ENCODE measurements at places on chromosomes 1 and 21. TPM values are rescaled to one million over a fixed set of nuclear protein-coding genes. Genes with fewer than 3 reads are reported as not detected.

TMOD4 gene
- total RNA-seq: not detected

MYCL gene
- total RNA-seq: 14.4 TPM

MROH9 gene
- total RNA-seq: not detected

DNA sequence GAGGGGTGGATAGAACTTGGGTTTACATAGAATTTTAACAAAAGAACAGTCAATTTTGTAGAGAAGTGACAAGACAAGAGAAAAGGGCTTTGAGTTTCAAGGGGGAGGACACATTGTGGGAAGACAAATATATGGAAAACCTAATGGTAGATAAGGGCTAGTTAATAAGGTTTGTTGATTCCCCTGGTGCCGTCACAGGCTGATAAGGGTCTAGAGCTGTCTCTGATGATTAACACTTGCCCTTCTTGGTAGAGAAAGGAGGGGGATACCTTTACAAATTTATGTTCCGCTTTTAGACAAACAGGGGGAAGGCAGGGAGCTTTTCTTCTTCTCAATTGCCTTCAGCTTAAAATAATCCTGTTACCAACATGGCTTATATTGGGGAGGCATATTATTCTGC lies 124.3 kb downstream of the ETS2 start:
- no peaks in the 10 kb centered on the region for H3K36me3 ChIP-seq
- no peaks in the 10 kb centered on the region for H3K4me1 ChIP-seq
- no peak for DNase-seq

- peak; percentile 55 for DNase-seq
- H3K4me3 ChIP-seq: peak overlapping the region; percentile 42
- peaks cover 8% of the 10 kb centered on the region for H3K4me1 ChIP-seq
- H3K27me3 ChIP-seq: no peaks in the 10 kb centered on the region
- no peak overlapping the region for H3K27ac ChIP-seq
These were observed 302.6 kb upstream of the RRP15 start for GRCh38 chr1:217982331-217983050.

- H3K4me3 ChIP-seq: no peak overlapping the region
- H3K4me1 ChIP-seq: no peaks in the 10 kb centered on the region
- DNase-seq: no peak
- no peaks in the 10 kb centered on the region for H3K27me3 ChIP-seq
- H3K27ac ChIP-seq: no peak overlapping the region
These were observed 12.9 kb downstream of the SLC44A3 start for GRCh38 chr1:94832931-94833585.

GRCh38 chr1:212759683-212760082 lies 31.9 kb downstream of the NSL1 start:
- H3K27me3 ChIP-seq: no peaks in the 10 kb centered on the region
- H3K4me3 ChIP-seq: no peak overlapping the region
- DNase-seq: no peak
- no peaks in the 10 kb centered on the region for H3K4me1 ChIP-seq
- H3K36me3 ChIP-seq: peaks cover 17% of the 10 kb centered on the region

DNA sequence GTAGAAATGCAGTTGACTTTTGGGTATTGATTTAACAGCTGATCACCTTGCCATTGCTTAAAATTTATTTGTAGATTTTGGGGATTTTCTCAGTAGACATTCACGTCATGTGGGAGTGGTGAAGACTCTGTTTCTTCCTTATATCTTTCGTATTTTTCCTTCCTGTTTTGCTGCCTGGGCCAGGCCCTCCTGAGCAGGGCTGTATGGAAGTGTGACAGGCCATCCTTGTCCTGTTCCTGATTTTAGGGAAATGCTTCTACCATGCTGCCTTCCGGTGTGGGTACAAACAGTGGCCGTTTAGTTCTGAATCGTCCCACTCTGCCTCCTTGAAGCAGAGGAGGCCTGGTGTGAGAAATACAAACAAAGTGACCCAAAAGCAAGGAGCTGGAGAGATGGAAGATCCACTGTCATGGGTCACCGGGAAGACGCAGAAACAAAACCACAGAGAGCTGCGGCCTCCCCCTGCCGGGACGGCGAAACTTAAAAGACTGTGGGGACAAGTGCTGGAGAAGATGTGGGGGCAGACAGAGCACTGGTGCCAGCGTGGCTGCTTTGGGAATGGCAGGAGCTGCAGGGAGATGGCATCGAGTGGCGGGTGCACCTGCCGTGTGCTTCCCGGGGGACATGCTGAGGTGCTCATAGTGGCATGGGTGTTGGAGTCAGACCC lies 7.6 kb downstream of the AGPAT3 start:
- H3K4me3 ChIP-seq: no peak overlapping the region
- H3K27me3 ChIP-seq: no peaks in the 10 kb centered on the region

DNA sequence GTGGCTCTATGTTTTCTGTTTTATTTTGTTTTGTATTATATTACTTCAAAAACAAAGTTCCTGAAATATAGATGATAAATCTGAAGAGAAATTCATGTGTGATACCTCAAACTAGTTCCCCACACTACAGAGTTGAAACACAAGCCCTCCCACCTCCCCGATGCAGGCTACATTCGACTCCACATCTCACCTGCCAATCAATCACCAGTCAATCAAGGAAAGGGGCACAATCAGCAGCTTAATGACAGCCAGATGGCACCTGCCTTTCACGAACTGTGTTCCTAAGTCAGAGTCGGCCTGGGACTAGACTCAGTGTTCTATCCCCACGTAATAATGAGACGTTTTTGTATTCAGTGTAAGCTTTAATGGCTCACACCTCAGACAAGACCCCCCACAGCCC lies 313.4 kb downstream of the SPATA17 start:
- no peak overlapping the region for H3K27ac ChIP-seq
- no peaks in the 10 kb centered on the region for H3K4me1 ChIP-seq
- H3K36me3 ChIP-seq: no peaks in the 10 kb centered on the region

GRCh38 chr1:26887125-26887524 lies 3.0 kb downstream of the GPN2 start:
- H3K27me3 ChIP-seq: no peaks in the 10 kb centered on the region
- peaks cover 7% of the 10 kb centered on the region for H3K4me1 ChIP-seq
- no peak overlapping the region for H3K4me3 ChIP-seq

DNA sequence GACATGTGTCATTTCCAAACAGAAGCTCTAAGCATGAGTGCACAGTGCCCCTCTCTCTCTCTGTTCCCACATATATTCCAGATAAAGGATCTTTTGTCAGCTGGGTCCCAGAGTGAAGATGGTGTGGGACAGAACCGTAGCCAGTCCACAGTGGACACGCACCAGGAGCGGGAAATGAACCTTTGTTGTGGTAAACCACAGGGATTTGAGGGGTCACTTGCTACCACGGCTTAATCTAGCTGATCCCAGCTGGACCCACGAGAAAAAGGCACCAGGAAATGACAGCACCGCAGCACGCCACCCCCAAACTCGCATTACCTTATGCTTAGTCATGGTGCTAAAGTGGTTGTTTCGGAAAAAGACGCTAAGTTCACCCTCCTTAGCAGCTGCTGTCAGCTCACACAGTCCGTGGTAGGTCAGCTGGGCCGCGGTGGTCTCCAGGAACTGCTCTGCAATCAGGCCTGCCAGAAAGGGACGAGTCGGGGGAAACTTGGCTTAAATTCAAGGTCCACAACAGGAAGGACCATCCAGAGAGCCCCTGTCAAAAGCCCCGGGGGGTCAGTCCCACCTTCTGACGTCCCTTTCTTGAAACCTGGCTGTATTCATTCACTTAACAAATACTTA lies 7.5 kb downstream of the MINDY1 start:
- H3K27me3 ChIP-seq: no peaks in the 10 kb centered on the region
- DNase-seq: peak; percentile 79
- H3K27ac ChIP-seq: peak overlapping the region; percentile 51
- no peaks in the 10 kb centered on the region for H3K36me3 ChIP-seq
- H3K4me1 ChIP-seq: peaks cover 14% of the 10 kb centered on the region

DNA sequence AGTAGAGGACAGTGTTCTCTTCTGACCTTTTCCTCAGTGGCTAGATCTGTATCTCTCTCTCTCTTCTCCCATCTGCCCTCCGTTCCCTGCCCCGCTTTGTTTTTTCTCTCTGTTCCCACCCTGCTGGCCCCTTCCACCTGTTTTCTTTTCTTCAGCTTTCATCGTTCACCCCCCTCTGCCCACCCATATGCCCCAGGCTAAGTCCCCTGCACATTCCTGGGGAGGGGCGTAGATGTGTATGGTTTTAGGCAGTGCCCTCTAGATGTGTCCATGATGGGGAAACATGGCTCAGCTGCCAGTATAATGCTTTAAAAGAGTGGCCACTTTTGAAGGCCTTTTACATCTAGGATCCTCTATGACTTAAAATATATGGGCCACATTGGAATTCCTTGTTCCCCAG lies 13.6 kb downstream of the S100A11 start:
- no peaks in the 10 kb centered on the region for H3K36me3 ChIP-seq
- H3K27ac ChIP-seq: peak overlapping the region; percentile 84

DNA sequence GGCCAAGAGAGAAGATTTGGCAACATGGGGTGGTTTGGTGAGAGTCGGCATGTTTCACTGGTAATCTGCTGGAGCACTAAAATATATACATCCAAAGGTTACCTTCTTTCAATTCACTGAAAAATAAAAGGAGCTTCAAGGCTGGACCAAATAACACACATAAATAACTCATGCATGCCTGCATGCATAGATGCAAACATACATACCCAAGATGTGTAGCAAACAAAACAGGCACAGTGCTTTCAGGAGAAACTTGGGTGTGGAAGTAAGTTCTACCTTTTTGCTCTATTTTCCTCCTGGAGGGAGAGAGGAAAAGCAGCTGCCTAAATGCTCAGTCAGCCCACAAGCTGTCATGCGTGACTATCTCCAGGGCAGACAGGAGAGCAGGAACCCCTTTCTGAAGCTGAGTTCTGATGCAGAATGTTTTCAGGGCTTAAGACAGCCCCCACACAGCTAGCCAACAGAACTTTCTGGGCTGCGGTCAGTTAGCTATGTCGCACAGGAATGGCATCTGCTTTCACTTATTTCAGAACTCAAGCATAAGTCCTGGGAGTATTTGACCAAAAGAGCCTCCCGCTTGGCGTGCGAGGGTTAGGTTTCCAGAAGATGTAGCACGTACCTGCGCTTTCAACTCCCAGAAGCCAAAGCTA lies 166.2 kb downstream of the TOMM20 start:
- peak; percentile 88 for DNase-seq
- H3K27me3 ChIP-seq: no peaks in the 10 kb centered on the region
- H3K4me1 ChIP-seq: peaks cover 25% of the 10 kb centered on the region
- peak overlapping the region; percentile 57 for H3K4me3 ChIP-seq
- H3K36me3 ChIP-seq: no peaks in the 10 kb centered on the region
- H3K27ac ChIP-seq: peak overlapping the region; percentile 87

- peaks cover 18% of the 10 kb centered on the region for H3K36me3 ChIP-seq
- no peaks in the 10 kb centered on the region for H3K27me3 ChIP-seq
- DNase-seq: no peak
- no peak overlapping the region for H3K4me3 ChIP-seq
- no peak overlapping the region for H3K27ac ChIP-seq
These were observed 14.7 kb downstream of the TMCO1 start for GRCh38 chr1:165753934-165754333.

DNA sequence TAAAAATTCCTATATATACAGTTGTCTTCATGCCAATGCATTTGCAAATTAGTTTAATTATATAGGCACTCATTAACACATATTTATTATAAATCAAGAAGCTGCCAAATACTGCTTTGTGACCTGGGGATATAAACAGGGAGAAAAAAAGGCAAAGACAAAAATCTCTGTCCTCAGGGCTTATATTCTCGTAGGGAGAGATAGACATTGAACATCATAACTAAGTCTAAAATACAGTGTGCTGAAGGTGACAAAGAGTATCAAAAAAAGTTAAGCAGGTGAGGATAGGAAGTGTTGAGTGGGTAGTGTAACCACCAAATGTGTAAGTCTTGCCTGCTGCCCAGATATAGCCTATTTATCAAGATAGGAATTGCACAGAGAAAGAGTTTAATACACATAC lies 40.7 kb upstream of the LYPLAL1 start:
- H3K4me1 ChIP-seq: no peaks in the 10 kb centered on the region
- no peaks in the 10 kb centered on the region for H3K27me3 ChIP-seq
- no peak for DNase-seq
- H3K4me3 ChIP-seq: no peak overlapping the region

GRCh38 chr1:156056326-156056849 lies 1.8 kb downstream of the LAMTOR2 start:
- no peaks in the 10 kb centered on the region for H3K27me3 ChIP-seq
- no peak overlapping the region for H3K27ac ChIP-seq
- H3K4me3 ChIP-seq: no peak overlapping the region
- DNase-seq: no peak
- H3K4me1 ChIP-seq: peaks cover 5% of the 10 kb centered on the region

- H3K4me3 ChIP-seq: no peak overlapping the region
- DNase-seq: no peak
- H3K27me3 ChIP-seq: no peaks in the 10 kb centered on the region
- no peak overlapping the region for H3K27ac ChIP-seq
- peaks cover 25% of the 10 kb centered on the region for H3K4me1 ChIP-seq
- H3K36me3 ChIP-seq: no peaks in the 10 kb centered on the region
These were observed 27.3 kb upstream of the RNF19B start for GRCh38 chr1:32991819-32992488.

DNA sequence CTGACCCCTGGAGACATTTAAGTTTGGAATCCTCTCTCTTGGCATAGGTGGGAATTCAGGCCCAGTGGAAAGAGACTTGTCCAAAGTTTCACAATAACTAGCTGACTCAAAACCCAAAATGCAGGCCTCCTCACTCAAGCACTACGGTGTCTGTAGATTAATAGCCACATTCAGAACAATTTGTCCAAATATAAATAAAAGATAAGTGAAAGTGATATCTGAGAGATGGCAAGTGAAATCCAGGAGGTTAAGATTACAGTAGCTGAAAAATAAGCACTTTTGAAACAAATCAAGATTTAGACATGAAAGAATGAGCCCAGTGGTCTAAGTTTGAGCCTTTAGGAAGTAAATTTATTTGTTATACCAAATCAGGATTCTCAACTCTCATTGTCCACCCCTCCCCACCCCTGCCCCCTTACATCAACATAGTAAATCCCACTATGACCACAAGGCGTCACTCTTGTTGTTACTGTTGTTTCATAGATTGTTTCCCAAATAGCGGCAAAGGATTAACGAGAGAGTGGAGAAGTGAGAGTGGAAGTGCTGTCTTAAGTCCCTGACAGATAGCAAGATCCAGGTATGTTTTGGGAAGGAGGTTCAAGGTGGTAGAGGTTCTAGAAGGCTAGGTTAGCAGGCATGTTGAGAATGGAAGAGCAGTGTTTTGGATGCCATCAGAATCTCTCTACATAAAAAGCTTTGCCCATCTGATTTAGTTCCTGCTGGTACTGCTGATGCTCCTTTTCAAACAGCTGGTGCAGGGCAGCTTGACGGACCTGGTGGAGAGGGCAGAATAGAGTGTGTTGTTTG lies 7.1 kb upstream of the TPM3 start:
- no peak overlapping the region for H3K4me3 ChIP-seq
- H3K27me3 ChIP-seq: no peaks in the 10 kb centered on the region
- no peak overlapping the region for H3K27ac ChIP-seq
- no peaks in the 10 kb centered on the region for H3K36me3 ChIP-seq

GRCh38 chr21:44831227-44831860 lies 13.5 kb upstream of the SUMO3 start:
- no peak for DNase-seq
- H3K4me1 ChIP-seq: no peaks in the 10 kb centered on the region
- no peak overlapping the region for H3K27ac ChIP-seq
- no peak overlapping the region for H3K4me3 ChIP-seq

GRCh38 chr1:213385806-213386324 lies 334.8 kb downstream of the RPS6KC1 start:
- DNase-seq: no peak
- no peak overlapping the region for H3K4me3 ChIP-seq
- H3K4me1 ChIP-seq: no peaks in the 10 kb centered on the region
- no peaks in the 10 kb centered on the region for H3K27me3 ChIP-seq
